Tibial nerve (tissue), 4 donors: ENCODE measurements at places on chromosomes 2 and 18. TPM values are rescaled to one million over a fixed set of nuclear protein-coding genes. Genes with fewer than 3 reads are reported as not detected.

The FEV gene
- total RNA-seq: not detected

The CLEC4F gene
- total RNA-seq: 0.30 TPM

The PROM2 gene
- total RNA-seq: 12.3 TPM

The STPG4 gene
- total RNA-seq: 0.30 TPM

The MERTK gene
- 61.8 TPM for total RNA-seq

The HOXD8 gene
- total RNA-seq: 18.2 TPM

The CAPN14 gene
- not detected for total RNA-seq

The NHEJ1 gene
- total RNA-seq: 12.9 TPM

The UCN gene
- 24.0 TPM for total RNA-seq

The FSIP2 gene
- total RNA-seq: 1.2 TPM
